ENCODE measurements at places on chromosomes 7 and 10.

- no peak for DNase-seq
Measured at GRCh38 chr7:129343099-129343700, 91.0 kb upstream of the STRIP2 start.

- DNase-seq, result no peak
Measured at GRCh38 chr10:117936566-117936965, 110.2 kb downstream of the RAB11FIP2 start.

DNA sequence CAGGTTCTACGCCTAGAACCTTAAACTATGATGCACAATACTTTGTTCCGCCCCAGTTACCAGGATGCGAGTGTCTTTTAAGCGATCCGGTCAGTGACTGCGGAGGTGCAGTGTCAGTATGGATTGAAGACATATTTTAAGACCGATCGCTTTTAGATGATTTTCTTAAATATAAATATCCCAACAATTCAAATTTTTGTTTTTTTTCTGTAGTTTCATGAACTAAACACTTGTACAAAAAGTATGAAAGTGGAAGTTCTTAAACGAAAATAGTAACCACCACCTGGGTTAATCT lies 835 bp downstream of the COMMD3 start:
- DNase-seq, result no peak

GRCh38 chr7:27560706-27561235 lies 101.9 kb downstream of the HIBADH start:
- DNase-seq, result no peak

GRCh38 chr10:67852761-67853160 lies 14.8 kb upstream of the DNAJC12 start:
- DNase-seq, result no peak

Data from upper lobe of right lung (tissue), 1 donor.